Suppressor macrophage treated with lipopolysaccharide for 1 hour (primary cell): ENCODE measurements at places on chromosomes 6 and 20.

GRCh38 chr20:16553684-16554083, 19.6 kb downstream of the KIF16B start:
- no peak for DNase-seq

DNA sequence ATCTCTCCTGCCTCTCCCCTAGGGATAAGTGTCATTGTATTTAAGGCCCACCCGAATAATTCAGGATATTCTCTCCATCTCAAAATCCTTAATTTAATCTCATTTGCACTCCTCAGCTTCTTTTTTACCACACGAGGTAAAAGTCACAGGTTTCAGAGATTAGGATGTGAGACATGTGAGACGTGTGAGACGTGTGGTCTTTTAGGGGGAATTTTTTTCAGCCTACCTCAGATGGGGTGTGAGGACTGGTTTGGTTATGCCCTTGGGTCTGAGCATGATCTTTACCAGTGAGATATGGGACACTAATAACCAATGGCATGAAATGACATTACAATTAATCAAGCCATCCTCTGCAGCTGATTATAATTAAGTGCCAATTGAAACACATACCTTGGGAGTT, 324.2 kb downstream of the BMP2 start:
- DNase-seq: no peak

- DNase-seq: peak; percentile 22
These were observed 793 bp upstream of the FAM50B start for GRCh38 chr6:3848380-3848779.

GRCh38 chr20:13382786-13383185, 161.7 kb downstream of the ISM1 start:
- DNase-seq: no peak

DNA sequence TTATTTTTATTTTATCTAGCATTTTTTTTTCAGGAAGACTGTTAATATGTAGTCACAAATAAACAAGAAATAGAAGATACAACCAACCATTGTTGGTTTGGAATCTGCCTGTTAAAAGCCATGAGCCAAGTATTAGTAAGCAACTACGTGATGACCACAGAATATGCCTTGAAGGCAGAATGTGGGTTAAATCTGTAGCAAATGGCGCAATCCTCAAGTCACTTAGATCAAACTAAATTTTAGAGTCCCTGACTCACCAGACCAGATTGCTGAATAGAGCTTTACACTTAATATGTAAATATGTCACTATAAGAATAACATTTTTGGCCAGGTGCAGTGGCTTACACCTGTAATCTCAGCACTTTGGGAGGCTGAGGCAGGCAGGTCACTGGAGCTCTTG, 800.1 kb upstream of the CITED2 start:
- peak; percentile 7 for DNase-seq

DNA sequence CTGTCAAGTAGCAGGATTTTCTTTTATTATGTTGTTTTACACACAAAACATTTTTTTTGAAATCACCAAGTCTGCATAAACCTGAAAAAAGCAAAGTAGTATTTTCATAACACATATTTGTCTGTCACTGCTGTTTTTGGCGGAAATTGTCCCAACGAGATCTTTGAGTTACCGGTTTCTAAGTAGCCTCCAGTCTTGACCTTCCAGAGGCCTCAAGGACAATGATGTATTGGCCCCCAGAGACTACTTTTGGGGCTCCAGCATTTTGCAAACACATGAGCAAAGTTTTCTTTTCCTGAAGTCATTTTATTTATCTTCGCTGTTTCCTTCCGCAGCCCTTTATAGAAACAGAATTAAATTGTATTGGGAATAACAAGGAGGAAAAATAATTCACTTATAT, 862.6 kb downstream of the KIF16B start:
- no peak for DNase-seq

- DNase-seq: no peak
These were observed 286.6 kb downstream of the UBE3D start for GRCh38 chr6:82779041-82779440.

DNA sequence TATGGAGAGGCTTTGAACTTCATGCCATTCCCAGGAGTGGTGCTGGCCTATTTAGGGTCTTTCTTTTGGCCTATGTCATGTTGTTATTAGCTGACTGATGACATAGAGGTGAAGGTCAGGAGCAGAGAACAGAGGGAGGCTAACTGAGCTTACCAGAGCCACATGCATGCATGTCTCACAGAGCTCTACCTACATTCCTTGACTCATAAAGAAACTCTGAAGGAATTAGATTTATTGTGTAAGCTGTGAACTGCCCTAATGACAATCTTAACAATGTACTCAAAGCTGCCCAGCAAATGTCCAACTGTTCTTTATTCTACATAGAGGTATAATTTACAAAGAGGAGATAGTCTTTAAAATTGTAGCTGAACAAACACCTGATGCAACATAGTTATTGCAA, 192.7 kb upstream of the CNR1 start:
- no peak for DNase-seq

DNA sequence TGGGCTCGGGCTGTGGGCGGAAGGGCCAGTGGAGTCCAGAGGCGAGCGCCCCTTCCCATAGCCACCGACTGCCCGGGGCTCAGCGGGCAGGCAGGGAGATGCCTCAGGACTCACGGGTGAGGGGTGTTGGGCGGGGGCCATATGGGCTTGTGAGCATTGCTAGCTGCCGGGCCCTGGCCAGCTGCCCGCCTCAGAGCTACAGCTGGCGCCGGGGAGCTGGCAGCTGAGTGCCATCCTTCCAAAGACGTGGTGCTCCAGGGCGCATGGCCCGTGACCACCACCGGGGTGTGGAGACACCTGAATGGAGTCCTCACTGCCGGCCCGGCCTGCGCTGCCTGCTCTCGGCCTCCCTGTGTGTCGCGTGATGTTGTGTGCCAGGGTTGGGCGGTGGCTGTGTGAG, 10.6 kb upstream of the RBBP8NL start:
- no peak for DNase-seq

DNA sequence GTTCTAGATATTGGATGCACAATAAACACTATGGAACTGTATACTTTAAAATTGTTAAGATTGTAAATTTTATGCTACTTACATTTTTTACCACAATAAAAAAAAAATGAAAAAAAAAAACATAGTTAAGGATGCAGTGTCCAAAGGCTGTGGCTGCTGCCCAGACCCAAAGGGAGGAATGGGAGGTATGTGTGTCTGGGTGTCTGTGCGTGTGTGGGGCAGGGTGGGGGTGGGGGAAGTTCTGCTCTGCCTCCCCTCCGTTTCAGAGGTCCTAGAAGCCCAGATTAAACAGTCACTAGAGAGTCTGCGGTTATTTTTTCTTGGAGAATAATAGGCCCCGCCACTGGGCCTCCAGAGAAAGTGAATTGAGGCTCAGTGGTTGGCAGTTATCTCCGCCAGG, 136.4 kb upstream of the ARMC2 start:
- no peak for DNase-seq

DNA sequence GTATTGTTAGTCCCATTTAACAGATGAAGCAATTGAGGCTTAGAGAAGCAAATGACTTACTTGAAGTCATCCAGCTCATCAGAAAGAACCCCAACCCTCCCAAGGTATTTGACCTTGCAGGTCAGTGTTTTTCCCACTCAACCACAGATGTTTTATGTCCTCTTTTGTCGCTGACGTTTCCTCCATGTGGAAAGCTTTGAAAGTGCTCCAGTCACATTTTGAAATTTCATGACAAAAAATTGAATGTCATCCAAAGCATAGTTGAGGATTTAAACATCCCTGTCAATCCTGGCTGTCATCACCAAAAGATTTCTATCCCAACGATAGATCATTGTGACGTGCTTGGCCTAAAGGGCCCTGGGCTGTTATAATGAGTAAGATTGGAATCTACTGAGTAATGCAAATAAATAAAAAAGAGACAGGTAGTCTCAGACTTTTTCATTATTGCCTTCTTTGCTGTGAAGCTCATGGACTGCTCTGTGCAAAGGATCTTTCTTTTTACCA, 102.7 kb downstream of the TSHZ2 start:
- DNase-seq: no peak

GRCh38 chr6:169157197-169158148, 96.2 kb downstream of the THBS2 start:
- DNase-seq: no peak

- DNase-seq: peak; percentile 29
These were observed 1.5 kb downstream of the RBM38 start for GRCh38 chr20:57392512-57393271.

DNA sequence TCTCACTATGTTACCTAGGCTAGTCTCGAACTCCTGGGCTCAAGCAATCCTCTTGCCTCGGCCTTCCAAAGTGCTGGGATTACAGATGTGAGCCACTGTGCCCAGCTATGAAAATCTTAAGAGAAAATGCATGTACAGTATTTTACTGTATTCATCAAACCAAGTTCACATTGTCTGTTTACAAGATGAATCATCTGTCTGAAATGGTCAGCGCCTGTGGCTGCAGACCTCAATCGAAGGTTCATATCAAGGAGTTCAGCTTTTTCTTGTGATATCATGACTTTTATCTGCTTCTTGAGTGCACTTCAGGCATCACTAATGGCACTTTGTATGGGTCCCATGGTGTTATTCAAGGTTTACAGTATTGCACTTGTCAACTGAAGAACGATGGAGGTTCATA, 155.1 kb downstream of the SLC16A10 start:
- no peak for DNase-seq

DNA sequence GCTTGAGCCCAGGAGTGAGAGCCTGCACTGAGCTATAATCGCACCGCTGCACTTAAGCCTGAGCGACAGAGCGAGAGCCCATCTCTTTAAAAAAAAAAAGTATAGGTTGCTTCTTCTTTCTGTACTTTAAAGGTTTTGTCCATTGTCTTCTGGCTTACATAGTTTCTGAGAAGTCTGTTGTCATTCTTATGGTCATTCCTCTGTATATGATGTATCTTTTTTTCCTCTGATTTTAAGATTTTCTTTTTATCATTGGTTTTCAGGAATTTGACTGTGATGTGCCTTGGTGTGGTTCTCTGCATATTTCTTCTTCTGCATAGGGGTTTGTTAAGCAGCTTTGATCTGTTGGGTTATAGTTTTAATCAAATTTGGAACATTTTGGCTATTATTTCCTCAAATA, 29.1 kb downstream of the QRSL1 start:
- no peak for DNase-seq

DNA sequence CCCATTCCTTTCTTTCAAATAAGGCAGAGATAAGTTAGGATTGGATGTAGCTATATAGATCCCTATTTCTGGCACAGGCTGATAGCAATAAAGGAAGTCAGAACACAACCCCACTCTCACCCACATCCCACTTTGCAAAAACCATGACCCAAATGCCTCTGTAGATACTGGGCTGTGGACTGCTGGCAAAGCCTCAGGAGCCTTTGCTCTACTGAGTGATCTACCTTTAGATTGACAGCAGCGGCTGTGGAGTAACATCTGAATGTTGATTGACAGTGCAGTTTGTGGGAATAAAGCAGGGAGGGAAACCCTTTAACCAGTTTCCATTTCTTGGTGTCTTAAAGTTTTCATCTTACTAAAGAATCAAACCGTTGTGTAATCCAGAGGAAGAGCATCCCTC, 6.7 kb upstream of the TMEM30A start:
- DNase-seq: no peak

DNA sequence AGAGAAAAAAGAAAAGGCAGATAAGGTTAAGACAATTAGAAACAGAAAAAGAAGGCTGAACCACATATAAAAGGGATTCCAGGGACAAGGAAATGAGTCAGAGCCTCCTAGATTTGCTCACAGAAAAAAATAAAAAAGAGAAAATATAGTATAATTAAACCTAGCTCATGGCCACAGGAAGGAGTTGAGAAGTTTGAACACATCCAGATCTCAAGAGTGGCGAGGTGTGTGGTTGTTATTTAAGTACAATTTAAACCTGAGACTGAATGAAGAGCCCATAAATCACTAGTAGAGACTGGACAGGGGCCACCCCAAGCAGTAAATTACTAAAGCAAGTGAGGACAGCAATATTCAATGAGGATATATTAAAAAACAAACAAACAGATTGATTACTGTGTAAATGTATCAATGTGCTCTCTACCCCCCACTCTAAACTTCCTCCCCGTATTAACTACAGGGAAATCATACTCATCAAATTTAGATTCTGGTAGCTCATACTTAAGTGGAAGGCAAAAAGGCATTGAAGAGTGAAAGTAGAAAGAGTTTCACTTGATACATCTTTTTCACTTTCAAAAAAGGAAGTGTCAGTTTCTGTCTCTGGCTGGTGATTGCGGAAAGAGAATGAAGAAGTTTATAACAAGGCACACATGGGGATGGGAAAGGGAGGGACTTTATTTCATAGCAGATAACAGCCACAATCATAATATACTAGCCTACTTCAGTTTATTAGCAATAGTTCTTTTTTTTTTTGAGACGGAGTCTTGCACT, 49.3 kb upstream of the SCAF8 start:
- DNase-seq: peak; percentile 65

DNA sequence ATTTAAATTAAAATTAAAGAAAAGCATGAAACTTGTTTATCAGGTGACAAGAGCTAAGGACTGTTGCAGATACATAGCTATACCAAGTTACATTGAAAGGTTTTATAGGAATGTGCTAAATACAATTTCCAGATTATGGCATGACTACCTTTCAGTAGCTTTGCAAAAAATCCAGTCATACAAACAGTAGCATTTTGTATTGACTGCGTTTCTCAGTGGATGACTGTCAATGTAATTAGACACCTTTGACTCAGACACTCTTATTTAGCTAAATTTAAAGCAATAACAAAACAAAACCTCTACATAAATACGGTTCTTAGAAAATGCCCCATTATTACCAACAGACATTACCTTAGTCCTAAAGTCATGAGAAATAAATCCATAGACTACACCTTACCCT, 275.8 kb upstream of the RUNX2 start:
- DNase-seq: no peak

DNA sequence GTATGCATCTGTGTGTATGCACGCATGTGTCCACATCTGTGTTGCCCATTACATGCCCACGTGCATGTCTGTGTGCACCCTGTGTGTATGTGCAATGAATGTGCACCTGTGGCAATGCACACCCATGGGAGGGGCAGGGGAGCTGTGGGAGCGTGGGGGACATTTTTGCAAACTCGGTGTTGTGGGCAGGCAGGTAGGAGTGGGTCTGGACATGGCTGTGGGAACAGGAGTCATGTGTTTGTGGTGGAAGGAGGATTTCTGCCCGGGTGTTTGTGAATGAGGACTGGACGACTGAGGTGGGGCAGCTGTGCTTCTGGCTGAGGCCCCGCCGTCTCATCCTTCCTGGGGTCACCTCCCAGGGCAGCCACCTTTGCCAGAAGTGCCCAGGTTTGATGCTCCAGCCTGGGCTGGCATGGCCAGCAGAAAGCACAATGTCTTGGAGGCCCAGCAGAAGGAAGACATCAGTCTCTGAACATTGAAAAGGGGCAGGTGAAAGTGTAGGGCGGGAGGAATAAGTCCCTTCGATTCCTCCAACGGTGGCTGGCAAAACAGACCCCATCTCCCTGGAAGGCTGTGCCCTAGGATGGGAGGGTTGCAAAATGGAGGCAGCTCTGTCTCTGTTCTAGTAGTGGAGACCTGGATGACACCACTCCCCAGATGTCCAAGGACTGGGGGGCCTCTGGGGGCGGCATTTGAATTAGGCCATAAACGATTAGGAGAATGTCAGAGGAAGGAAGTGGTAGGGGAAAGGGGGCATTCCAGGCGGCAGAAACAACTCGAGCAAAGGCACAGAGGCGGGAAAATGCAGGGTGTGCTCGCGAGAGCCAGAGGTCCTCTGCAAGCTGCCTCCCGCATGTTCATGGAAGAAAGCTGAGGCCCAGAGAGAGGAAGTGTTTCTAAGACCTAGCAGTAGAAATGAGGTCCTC, 19.1 kb upstream of the ARMC12 start:
- DNase-seq: peak; percentile 53

GRCh38 chr20:31579245-31579644, 25.8 kb upstream of the ID1 start:
- DNase-seq: no peak
